ENCODE measurements at places on chromosomes 5 and 9.

GRCh38 chr9:72680593-72681282 lies 159.3 kb downstream of the TMC1 start:
- peak; percentile 97 for DNase-seq

GRCh38 chr5:9302218-9302617 lies 243.7 kb downstream of the SEMA5A start:
- DNase-seq: no peak

DNA sequence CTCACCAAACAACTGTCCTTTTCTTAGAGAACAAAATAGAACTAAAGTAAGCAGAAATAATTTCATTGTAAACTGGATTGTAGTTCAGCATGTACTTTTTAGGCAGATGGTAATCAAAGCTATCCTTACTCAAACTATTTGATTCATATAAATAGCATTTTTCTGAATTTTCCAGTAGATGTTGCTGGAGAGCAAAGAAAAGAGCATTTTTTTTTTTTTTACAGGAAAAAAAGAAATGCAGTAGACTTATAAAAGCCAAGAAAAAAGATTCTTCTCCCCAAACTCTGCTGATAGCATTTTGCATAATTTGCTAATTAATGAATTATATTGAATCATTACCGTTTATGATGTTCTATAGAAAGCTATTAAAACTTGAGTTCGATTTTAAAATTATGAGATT lies 715.3 kb upstream of the WWC1 start:
- no peak for DNase-seq

DNA sequence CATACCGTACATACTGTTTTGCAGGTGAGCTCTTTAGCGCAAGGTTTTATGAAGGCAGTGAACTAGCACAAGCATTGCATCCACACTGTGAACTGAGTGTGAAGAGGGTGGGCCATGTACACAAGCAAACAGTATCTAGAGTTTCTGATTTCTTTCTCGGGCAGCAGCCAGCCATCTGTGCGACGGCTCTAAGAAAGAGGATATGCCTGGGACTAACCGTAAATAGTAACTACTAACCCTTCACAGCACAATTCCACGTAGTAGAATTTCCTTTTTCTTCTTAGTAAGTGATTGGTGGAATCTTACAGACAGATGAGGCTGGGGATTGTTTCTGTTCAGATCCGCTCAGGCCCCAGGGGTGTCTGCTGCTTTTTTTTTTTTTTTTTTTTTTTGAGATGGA lies 89.0 kb downstream of the DRD1 start:
- DNase-seq: no peak

- no peak for DNase-seq
Observed at GRCh38 chr5:175597718-175598117, 60.2 kb upstream of the HRH2 start.

DNA sequence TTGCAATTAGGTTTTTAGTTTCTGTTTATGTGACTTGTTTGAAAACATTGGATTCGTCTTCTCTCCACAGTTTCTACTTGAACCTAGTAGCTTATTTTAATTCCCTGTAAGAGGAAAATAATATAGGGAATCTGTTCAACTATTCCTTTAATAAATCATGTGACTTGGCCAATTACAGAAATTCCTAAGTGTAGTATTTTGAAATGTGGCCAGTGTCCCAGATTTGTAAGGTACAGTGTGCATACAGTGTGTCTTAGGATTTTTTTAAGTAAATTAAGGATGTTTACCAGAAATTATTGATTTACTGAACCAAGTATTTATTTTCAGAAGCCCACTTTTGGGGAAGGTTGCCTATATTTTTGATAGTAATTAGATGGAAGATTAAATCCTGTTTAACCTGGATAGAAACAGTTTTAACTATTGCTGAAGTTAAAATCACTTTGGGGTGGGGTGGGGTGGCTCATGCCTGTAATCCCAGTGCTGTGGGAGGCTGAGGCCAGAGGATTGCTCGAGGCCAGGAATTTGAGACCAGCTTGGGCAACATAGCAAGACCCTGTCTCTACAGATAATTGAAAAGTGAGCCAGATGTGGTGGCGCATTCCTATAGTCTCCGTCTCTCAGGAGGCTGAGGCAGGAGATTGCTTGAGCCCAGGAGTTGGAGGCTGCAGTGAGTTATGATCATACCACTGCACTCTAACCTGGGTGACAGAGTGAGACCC lies 36.9 kb downstream of the G3BP1 start:
- DNase-seq: no peak

DNA sequence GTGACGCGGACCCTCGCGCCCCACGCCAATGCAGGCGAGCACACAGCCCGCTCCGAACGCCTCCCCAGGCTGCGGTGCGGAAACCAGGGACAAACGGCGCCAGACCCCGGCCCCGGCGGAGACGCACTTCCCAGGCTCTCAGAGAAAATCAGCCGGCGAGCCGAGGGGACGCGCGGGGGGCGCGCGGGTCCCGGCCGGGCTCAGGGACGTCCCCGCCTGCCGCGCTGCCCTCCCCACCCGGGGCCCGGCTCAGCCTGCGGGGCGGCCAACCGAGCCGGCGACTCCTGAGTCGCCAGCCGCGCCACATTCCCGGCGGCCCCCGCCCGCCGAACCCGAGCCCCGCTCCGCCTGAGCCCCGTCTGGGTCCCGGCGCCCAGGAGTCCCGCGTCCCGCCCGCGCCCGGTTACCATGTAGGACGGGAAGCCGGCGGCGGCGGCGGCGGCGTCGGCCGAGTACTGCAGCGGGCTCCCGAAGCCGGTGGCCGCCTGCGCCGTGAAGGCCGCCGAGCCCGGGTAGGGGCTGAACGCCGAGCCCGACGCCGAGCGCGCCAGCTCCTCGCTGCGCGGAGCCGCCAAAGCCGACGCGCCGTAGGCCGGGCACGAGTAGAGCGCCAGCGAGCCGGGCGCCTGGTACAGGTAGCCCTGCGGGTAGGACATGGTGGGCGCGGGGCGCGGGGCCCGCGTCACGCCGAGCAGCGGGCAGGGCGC lies 566 bp downstream of the IRX2 start:
- DNase-seq: no peak

DNA sequence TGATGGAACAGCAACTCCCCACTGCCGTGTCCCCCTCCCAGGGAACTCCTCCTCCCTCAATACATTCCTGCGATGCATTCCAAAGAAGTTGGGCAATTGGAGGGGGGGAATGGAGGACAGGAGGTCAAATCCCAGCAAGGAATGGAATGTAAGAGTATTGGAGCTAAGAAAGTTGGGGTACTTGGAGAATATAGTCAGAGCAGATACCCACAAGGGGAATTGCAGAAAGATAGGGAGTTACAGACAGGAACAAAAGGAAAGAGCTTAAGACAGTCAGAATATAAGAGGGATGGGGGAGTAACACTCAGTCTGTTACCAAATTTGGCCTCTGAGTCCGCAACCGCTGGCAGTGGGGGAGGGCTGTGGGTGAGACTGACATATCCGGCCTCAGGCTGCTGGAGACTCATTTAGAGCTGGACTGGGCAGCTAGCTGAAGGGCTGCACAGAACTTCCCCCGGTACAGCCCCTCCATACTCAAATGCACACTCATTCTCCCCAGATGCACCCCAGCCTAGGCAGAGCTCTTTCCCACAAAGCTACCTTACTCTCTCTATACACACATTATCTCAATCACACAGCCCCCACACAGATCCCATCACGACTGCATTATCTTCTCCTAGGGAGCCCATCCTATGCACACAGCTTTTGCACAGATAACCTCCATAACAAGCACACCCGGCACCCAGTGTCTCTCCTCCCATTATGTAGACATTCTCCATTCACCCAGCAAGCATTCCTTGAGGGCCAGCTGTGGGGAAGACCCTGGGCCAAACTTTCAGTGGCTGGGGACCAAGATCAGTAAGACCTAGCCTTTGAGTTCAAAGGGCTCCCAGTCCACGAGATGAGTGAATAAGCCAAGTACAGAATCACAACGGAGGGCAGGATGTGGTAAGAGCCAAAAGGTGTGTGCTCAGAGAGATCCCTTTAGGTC lies 3.7 kb downstream of the TLN1 start:
- DNase-seq: no peak

- no peak for DNase-seq
Observed at GRCh38 chr9:91359734-91360470, 1.8 kb downstream of the AUH start.

GRCh38 chr5:76204191-76204590 lies 121.0 kb downstream of the SV2C start:
- DNase-seq: no peak

- no peak for DNase-seq
Observed at GRCh38 chr5:136145030-136145429, 12.4 kb downstream of the SMAD5 start.

DNA sequence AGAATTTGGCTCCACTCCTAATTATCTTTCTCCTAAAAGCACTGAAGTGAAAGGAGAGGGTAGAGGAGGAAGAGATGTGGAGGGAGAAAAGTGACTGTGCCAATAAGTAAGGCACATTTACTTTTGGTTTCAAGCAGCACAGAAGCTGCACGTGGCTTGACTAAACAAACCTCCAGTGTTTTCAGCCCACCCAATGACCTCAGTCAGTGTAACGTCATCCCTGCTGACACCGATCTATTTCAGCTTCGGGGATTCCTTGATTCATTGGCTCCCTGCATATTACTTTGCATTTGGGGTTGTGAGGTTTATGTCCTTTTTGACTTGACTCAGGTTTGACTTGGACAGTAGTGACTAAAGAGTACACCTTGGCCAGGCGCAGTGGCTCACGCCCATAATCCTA lies 35.6 kb upstream of the NIM1K start:
- no peak for DNase-seq

- no peak for DNase-seq
Observed at GRCh38 chr5:54551926-54552325, 34.4 kb downstream of the SNX18 start.

DNA sequence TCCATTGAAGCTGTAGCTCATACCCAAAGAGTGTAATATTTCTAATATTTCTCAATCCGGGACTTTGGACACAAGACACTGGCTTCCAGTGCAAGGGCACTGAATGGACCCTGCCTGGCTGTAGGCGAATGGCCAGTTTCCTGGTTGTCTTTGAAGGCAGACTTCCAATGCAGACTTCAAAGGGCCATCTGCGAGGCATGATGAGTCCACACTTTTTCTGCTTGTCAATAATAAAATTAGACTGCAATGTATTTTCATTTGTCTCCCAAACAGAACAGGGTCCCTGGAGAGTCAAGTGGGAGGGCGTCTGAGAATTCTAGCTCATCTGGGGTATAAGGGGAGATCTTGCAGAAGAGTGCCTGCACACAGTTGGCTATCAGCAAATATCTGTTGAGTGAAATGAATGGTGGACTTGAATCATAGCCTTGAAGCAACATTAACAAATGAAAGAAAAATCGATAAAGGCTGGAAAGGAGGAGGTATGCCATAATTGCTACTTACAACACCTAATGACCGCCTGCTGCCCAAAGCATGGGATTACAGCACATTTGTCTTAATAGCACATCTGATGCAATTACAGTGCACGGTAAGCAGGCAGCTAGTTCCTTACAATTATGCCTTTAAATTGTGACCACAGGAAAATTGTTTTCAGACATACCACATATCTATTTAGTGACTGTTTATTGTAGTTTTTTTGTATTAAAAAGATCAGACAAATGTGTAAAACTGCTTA lies 137.5 kb downstream of the ARHGEF28 start:
- no peak for DNase-seq

- no peak for DNase-seq
Observed at GRCh38 chr5:141490271-141490670, 1.4 kb downstream of the PCDHGC5 start.

- no peak for DNase-seq
Observed at GRCh38 chr5:150561192-150561512, 53.2 kb downstream of the NDST1 start.

GRCh38 chr5:72531496-72532190 lies 24.4 kb upstream of the ZNF366 start:
- DNase-seq: no peak

- DNase-seq: no peak
Observed at GRCh38 chr5:179295778-179296149, 49.5 kb downstream of the ADAMTS2 start.

GRCh38 chr9:84969084-84969483 lies 299.6 kb downstream of the NTRK2 start:
- no peak for DNase-seq

- DNase-seq: no peak
Observed at GRCh38 chr9:109556786-109557185, 58.7 kb upstream of the PTPN3 start.

- no peak for DNase-seq
Observed at GRCh38 chr5:107538331-107538730, 132.4 kb downstream of the EFNA5 start.

GRCh38 chr5:126133424-126133823 lies 289.8 kb upstream of the GRAMD2B start:
- no peak for DNase-seq

GRCh38 chr5:173163219-173163618 lies 18.9 kb downstream of the BNIP1 start:
- no peak for DNase-seq

DNA sequence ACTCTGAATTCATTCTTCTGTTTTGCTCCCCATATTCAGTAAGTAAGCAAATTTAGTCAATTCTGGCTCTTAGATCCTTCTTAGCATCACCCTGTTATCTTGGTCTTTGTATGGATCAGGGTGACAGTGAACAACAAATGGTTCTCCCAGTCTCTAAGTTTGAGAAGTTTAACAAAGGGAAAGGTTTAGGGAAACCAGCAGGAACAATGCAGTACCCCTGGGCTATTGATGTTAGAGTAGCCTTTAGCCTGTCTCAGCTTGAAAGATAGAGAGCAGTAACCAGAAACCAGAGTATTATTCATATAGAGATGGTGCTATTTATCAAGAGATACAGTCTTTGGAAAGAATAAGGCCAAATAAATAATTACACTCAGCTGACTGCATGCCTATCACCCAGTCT lies 241.8 kb downstream of the CDH12 start:
- DNase-seq: no peak

GRCh38 chr5:54090495-54091120 lies 219.8 kb downstream of the ARL15 start:
- no peak for DNase-seq

GRCh38 chr9:4590430-4591122 lies 71.5 kb upstream of the PLPP6 start:
- DNase-seq: no peak

DNA sequence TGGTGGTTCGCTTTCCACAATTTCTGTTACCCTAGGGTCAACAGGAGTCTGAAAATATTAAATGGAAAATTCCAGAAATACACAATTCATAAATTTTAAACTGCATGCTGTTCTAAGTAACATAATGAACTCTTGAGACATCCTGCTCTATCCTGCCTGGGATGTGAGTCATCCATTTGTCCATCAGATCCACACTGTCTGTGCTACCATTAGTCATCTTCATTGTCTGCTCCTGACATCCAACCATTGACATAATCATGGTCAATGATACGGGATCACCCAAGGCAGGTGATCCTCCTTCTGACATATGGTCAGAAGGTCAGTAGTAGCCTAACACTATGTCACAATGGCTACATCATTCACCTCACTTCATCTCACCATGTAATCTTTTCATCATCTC lies 276.7 kb upstream of the KIF2A start:
- DNase-seq: no peak
